ENCODE measurements at places on chromosomes 7 and 10.
A peak's percentile ranks its signal among the peaks of the same experiment; 100 is the strongest.

DNA sequence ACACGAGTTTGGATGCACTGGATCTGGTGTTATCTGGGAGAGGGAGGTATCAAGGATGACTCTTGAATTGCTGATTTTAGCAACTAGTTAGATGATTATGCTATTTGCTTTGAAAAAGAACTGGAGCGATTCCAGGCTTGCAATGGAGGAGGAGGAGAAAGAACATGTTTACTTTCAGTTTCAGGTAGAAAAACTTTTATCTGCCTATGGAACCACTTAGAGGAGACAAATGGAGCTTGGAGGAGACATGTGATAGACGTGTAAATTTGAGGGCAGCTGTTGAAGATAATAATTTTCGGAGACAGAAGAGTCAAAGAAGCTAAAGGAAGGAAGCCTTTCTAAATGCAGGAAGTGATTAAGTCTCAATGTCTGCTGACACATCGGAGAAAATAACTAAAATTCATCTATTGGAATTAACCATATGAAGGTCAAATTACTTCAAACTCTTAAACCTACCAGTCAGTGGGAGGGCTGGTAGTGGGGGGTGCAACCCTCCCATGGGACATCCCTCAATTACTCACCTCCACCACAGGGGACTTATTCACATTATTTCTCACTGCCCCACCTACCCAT is 56.4 kb upstream of the GNAI1 start:
- DNase-seq = no peak

GRCh38 chr7:158277219-158278141 is 310.1 kb downstream of the PTPRN2 start:
- no peak for DNase-seq

DNA sequence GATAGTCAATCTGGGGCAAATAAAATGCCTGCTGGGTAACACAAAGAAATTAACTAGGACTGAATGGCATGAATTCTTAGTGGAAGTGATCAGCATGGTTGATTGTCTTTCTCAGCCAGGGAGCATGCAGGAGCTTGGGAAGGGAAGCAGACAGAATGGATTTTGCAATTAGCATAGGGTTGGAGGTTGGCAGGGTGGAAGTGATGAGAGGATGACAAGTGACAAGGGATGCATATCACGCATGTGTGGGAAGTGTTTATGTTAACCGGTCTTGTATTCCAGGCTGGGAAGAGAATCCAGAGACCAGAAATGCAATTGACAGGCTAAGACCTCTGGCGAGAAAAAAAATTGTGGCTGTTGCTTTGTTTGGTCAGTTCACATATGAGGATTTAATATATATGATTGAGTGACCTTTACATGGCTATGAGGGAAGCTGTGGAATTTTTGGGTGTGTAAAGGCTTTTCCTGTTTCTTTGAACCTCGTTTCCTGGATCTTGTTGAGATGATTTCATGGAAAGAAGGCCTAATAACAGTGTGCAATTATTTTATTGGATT is 8.3 kb downstream of the MDFIC start:
- no peak for DNase-seq

DNA sequence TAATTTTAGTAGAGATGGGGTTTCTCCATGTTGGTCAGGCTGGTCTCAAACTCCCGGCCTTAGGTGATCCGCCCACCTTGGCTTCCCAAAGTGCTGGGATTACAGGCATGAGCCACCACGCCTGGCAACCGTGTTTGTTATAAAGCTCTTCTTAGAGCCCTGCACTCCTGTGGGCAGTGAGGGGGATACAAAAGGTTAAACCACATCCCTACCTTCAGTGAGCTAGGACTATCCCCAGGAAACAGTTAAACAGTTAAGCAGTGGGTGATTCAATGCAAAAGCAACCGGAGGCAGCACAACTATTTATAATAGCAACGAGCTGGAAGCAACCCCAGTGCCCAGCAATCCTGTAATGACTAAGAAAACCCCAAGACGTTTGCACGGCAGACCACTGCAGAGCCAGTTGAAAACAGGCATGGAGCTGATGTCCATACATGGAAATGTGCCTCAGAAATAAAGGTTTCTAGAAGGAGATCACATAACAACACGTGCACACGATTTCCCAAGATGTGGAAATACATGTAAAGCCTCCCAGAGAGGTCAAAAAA is 107.2 kb upstream of the LYZL2 start:
- no peak for DNase-seq

GRCh38 chr7:91929463-91929862 is 11.2 kb upstream of the AKAP9 start:
- DNase-seq = no peak

DNA sequence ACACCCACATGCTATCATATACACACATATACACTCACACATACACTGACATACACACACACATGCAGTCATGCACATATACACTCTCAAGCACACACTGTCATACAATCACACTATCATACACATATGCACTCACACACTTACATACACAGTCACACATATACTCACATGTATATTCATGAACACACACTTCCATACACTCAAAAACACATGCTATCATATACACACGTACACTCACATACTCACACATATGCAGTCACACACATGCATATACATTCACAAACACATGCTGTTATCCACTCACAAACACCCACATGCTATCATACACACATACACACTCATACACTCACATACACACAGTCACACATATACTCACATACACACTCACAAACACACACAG is 71.0 kb upstream of the PLXNA4 start:
- DNase-seq = no peak

DNA sequence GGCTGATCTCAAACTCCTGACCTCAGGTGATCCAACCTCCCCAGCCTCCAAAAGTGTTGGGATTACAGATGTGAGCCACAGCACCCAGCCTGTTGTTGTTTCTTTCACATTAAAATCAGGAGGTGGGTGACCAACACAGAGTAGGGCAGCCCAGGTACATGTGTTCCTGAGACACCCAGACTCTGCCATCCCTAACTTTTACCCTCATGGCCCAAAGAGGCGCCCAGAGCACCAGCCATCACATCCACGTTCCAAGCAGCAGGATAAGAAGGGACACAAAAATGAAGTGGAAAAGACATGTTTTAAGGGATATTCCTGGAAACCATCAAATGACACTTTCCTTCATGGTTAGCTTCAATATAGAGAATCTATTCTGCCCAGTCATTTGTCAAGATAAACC is 159.6 kb upstream of the KLF6 start:
- no peak for DNase-seq

DNA sequence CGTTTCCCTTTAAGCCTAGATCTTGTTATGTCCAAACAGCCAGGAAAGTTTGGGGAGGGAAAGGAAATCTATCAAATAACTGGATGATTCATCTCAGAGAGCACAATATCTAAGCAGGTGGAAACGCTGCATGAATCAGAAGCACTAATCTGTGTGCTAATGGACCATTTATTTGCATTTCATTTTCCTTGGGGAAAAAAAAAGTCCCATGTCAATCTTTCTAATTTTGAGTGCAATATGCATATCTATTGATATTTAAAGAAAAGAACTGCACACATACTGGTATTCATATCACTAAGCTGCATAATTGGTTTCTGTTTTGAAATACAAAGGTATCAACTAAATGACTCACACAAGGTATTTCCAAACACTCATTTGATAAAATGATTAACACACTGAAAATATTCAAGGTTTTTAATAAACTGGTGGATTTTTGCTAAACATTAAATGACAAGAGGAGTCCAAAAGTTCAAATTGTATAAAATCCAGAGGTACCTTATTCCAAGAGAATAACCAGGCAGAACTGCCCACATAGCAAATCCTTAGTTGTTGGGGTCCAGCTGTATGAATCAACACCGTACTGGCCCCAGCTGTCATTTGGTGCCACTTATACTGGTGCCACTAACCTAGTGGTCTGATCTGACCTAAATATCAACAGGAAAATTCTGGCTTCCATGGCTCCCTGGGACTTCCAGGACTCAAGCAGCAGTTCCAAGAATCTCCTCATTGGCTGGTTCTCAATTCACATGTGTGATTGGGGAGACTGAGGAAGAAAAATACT is 122.2 kb upstream of the SP4 start:
- DNase-seq = no peak

DNA sequence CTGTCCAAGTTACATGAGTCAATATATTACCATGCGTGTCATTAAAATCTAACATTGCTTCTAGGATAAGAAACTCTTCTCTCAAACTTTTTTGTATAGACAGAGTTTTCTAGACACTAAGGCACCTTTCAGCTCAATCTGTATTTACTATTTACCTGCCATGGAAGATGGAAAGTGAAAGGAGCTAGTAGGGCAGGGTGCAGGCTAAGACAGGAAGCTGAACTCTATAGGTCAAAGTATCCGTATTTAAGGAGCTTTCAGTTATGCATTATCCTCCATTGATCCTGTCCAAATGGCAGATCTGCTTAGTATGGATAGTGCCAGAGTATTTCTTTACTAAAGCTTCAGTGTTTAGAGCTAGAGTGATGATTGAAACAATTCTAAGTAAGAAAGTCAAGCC is 612.8 kb downstream of the IPMK start:
- DNase-seq = no peak

GRCh38 chr10:23337616-23338015 is 7.0 kb downstream of the C10orf67 start:
- DNase-seq = no peak

GRCh38 chr10:103231047-103231551 is 14.6 kb upstream of the RPEL1 start:
- no peak for DNase-seq

GRCh38 chr7:44145479-44145968 is 4.4 kb upstream of the MYL7 start:
- peak; percentile 48 for DNase-seq

- no peak for DNase-seq
Measured at GRCh38 chr7:80940539-80941207, 21.8 kb upstream of the SEMA3C start.

GRCh38 chr10:78300526-78300925 is 266.9 kb downstream of the RPS24 start:
- DNase-seq = no peak

- DNase-seq = no peak
Measured at GRCh38 chr10:22791665-22792064, 77.3 kb upstream of the PIP4K2A start.

DNA sequence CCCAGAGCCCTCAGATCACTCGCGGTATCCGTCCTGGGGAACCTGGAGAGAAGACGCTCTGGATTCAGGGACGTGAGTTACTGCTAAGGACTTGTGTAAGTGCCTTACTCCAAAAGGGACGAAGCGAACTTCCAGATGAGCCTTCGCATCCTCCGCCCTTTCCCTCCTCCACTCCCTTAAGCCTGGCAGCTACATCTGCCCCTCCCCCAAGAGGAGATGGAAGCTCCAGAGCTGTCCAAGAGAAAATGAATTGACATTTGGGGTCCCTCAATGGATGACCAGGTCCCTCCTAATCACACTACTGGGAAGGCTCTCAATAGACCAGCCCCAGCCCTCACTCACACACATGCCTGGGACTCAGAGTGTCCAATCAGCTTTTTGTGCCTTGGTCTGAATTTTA is 31.3 kb upstream of the GDF10 start:
- DNase-seq = no peak

DNA sequence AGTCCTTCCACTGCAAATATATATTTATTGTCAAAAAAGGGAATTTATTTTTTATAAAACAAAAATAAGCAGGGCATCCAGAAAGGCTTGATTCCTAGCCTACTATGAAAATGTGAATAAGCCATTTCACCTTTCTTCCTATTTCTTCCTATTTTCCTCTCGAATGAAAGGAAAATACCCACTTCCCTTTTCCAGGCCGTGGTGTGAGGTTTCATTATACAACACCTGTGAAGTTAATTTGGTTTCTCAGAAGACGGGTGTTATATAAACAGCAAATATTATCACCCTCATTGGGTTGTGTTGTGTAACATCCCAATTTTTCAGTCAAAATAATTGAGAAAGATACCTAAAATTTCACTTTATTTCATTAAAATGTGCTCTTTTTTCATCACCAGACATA is 214.3 kb downstream of the DGKB start:
- no peak for DNase-seq

GRCh38 chr7:43303740-43304241 is 191.3 kb downstream of the HECW1 start:
- DNase-seq = no peak

DNA sequence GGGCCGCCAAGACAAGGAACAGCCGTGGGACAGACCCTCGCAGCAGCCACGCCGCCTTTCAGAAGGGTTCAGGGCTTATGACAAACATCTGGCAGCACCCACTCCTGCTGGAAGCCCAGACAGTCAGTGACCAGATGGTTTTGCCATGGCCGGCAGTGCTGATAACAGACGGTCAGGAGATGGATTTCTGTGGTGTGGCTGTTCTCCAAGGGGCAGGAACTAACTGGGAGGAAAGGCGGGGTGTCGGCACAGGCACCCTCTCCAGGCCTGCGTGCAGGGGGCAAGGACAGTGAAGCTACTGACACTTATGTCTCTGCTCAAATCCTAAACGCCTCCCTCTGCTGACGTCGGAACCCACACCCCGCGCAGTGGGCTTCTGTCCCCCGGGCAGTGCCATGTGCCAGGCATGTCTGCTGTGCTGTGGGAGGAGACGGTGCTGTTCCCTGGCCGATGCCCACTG is 416.1 kb downstream of the DNAJB6 start:
- no peak for DNase-seq

- no peak for DNase-seq
Measured at GRCh38 chr10:113739031-113739430, 12.5 kb upstream of the PLEKHS1 start.

GRCh38 chr10:14036233-14036632 is 294.5 kb downstream of the FRMD4A start:
- no peak for DNase-seq

GRCh38 chr7:80601999-80602398 is 36.4 kb upstream of the CD36 start:
- no peak for DNase-seq

DNA sequence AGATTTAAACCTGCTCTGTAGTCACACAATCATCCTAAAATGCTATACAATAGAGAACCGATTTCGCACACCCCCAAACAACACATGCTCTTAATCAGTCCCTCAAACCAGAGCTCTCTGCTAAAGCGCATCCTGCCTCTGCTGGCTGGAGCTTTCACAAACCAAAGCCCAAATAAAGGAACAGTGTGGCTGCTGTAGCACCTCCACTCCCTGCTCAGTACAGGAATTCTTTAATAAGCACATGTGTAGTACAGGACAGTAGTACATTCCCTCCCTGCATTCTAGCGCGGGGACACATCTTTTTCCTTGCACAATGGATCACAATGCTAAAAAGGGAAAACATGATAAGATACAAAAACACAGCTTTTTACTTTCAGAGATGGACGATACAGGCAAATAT is 684.6 kb downstream of the MAGI2 start:
- no peak for DNase-seq

All from activated CD4-positive, alpha-beta T cell treated with anti-CD3 and anti-CD28 coated beads, Interleukin-2, amount 50 U/mL, for 1 hour (primary cell).